ENCODE measurements at places on chromosomes 11 and 22.
A peak's percentile ranks its signal among the peaks of the same experiment; 100 is the strongest.

DNA sequence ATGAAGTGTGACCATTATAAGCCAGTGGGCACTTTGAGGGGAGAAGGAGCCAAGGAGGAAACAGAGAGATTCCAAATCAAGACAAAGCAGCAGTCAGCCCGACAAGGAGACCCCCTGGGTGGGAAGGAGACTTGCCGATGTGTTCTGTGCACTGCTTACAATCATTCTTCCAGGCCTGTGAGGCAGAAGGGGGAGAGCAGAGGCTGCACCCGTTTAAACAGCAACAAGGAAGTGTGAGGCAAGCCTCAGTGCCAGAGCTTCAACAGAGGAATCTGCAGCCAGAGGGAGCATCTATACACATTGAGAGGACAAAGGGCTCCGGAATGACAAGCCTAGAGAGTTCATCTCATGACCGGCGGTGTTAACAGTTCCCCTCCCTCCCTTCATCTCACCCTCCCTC lies 121.1 kb downstream of the NXPE2 start:
- no peak for DNase-seq

- no peak for DNase-seq
These were observed 5.7 kb upstream of the APOBEC3A start for GRCh38 chr22:38951734-38952133.

- DNase-seq = no peak
These were observed 25.3 kb upstream of the DDX17 start for GRCh38 chr22:38531251-38531938.

- DNase-seq = no peak
These were observed 155.7 kb downstream of the RRAS2 start for GRCh38 chr11:14203321-14203720.

DNA sequence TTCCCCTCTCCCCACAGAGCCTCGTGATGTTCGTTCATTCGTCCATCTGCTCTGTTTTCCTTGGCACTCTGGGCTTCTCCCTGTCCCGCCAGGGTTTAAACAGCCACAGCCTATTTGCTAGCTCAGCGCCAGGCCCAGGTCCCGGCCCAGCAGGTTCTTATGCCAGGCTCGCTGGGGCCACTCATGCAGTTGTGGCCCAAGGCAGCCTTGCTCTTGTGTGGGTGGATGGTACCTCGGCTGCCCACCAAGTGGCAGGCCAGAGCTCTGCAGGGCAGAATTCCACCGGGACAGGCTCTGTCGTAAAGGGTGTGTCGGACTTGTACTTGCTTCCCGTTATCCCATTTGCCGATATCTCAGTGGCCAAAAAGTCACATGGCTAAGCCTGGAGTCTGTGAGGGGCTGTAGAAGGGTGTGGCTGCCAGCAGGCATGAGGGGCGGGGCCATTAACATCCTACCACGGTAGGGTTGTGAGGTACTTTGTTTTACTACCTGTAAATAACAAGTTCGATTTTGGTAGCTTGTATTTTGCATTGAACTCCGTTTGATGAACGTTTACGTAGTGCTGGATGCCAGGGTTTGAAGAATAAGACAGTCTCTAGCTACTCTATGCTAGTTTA lies 7.9 kb downstream of the FAM118A start:
- DNase-seq = peak; percentile 72

DNA sequence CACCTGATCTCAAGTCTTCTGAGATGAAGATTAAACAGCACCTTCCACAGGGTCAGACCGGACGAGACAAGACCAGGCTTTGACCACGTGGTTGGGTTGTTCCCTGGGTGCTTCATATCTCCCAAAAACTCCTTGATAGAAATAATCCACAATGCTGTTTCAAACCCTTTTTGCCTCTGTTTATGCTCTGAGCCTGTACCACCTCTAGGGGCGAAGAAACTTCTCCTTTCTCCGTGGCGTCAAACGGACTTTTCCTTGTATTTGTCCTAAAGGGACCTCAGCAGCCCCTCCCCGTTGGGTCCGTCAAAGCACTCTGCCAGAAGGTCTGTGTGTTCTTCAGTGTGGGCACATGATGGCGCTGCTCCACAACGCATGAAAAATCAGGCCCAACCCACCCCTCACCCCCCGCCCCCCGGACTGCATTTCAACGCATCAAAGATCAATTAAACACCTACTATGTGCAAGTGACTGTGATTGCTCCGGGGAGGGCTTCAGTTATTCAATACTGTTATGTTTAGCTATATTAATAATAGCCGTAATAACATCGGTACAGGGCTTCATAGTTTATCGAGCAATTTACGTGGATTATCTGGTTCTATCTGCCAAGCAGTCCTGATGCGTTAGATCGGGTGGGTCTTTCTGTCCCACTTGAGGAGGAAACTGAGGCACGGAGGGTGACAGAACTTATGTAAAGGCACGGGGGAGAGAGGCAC lies 17.3 kb upstream of the EIF3D start:
- peak; percentile 75 for DNase-seq

- DNase-seq = no peak
These were observed 22.9 kb downstream of the RPUSD4 start for GRCh38 chr11:126188332-126189108.

- DNase-seq = peak; percentile 6
These were observed 14.2 kb upstream of the UVRAG start for GRCh38 chr11:75800728-75801361.

DNA sequence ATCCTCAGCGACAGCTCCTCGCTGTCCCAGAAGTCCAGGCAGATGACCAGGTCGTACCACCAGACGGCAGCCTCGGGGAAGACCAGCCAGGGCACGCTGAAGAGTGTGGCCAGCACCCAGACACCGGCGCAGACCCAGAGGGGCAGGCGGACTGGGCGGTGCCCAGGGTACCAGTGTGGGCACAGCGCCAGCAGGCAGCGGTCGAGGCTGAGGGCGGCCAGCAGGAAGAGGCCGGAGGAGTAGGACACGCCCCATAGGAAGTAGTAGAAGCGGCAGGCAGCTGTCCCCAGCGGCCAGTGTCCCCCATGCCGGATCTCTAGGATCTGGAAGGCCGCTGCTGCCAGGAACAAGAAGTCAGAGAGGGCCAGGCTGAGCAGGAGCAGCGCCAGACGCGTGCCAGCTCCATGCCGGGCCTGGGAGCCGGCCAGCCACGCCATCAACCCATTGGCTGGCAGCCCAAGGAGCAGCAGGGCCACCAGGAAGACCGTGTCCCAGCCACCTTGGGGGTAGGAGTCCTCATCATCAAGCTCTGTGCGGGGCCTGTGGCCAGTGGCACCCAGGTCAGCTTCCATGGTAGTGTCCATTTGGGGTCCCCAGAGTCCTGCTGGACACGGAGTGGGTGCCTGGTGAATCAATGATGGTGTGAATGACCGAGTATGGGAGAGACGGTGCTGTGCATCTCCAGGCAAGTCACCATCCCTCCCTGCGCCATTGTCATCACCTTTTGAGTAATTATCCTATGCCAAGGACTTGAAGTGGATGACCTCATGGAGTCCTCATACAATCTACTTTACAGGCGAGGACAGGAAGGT lies at the start of gene GPR152:
Gene GPR152, minus strand, starts transcription at position 589 of the 812 bp plus-strand sequence. Its CDS starts 5 bp downstream, at position 584.
- no peak for DNase-seq

DNA sequence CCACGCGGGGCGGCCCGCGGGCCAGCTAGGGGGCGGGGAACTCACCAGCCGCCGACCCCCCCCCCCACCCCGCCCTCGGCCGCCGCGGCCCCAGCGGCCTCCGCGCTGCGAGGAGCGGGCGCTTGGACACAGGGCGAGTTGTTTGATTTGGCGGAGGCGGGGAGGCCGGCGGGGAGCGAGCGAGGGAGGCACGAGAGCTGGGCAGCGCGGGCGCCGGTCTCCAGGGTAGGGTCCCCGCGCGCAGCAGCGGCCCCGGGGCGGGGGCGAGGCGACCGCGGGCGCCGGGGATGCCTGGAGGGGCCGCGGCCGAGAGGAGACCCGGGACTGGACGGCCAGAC lies 64.4 kb downstream of the NAV2 start:
- peak; percentile 73 for DNase-seq

DNA sequence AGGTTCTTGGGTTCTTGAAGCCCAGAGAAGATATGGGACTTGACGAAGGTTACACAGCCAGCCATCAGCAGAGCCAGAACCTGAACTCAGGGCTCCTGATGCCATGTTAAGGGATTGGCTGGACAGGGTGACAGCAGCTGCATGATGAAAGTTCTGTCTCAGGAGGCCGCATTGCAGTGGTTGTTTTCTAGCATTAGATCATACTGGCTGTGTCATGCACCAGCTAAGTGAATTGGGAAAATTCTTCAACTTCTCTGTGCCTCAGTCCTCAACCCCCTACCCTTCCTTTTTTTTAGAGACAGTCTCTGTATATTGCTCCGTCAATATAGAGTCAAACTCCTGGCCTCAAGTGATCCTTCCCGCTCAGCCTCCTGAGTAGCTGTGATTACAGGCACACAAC lies 5.4 kb upstream of the LTBP3 start:
- DNase-seq = no peak

- DNase-seq = no peak
These were observed 101.7 kb upstream of the PRR5 start for GRCh38 chr22:44600207-44600785.

DNA sequence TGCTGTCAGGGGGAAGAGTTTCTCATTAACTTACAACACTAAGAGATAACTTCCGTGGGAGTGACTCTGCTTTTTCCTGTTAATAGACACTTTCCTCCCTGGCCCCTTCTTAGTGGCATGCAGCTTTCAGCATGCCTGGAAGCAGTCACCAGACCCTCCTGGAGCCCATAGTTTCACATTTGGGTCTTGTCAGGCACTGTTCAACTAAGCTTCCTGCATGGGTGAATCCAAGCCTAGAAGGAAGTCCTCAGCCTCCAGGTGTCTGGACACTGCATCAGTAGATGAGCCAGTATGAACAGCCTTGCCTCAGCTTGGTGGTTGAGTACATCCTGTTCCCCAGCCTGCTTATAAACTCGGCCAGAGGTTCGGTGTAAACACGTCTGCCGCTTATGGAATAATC lies 68.1 kb downstream of the PPP6R3 start:
- no peak for DNase-seq

GRCh38 chr11:17256512-17256911 lies 20.0 kb upstream of the NUCB2 start:
- peak; percentile 68 for DNase-seq

GRCh38 chr22:40334899-40335298 lies 11.4 kb upstream of the ADSL start:
- DNase-seq = no peak

DNA sequence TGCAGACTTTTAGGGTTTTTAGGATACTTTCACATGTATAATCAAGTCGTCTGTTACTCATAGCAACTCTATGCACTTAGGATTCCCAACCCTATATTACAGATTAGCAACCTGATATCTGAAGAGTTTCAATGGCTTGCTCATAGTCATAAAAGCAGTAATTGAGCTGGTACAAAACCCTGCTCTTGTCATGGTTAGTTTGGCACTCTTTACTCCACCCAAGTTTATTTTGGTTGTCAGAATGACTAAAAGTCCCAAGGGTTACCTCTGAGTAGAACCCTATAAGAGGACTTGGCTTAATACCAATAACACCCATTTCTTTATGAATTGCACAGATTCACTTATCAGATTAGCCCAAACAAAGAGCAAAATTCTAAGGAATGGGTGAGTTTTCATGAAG lies 550.6 kb downstream of the SOX6 start:
- DNase-seq = no peak

GRCh38 chr11:104645261-104646222 lies 252.7 kb downstream of the CASP12 start:
- DNase-seq = no peak

- DNase-seq = peak; percentile 80
These were observed 124.3 kb downstream of the TRIM29 start for GRCh38 chr11:120013325-120014250.

GRCh38 chr11:15769203-15769602 lies 587.1 kb downstream of the SOX6 start:
- DNase-seq = no peak

GRCh38 chr11:61488651-61489291 lies 19.8 kb upstream of the LRRC10B start:
- DNase-seq = peak; percentile 57

- DNase-seq = no peak
These were observed 47.5 kb downstream of the SC5D start for GRCh38 chr11:121340032-121340580.

- DNase-seq = no peak
These were observed 1114.1 kb downstream of the BRD1 start for GRCh38 chr22:48713272-48714205.

DNA sequence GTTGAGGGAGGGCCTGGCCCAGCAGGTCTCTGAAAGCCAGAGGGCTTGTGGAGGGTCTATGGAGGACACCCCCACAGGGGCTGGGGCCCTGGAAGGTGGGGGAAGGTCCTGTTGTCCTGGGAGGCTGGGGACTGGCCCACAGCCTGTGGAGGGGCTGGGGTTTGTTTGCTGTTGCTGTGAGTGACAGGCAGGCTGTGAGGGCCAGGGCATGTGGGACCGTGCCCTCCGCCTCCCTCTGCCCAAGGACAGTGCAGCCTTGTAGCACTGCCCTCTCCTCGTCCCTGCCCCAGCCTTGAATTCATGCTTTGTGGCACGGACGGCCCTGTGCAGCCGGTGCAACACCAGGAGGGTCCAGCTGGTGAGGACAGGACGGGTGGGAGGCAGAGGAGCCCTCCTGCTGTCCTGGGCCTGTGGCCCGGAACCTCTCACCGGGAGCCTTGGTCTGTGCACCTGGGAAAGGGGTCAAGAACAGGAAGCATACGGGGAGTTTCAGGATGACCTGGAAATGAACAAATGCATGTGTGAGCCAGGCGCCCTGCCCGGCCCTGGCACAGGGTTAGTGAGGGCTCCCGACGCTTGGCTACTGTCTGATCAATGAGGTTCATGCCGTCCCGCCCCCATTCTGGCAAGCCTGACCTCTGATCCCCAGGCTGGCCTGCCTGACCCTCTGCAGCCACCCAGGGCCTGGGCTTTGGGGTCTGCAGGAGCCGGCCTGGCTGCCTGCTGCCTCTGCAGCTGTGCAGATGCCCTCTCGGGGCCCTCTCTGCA lies 37.4 kb upstream of the PRODH start:
- DNase-seq = no peak

GRCh38 chr11:24064309-24064903 lies 432.4 kb upstream of the LUZP2 start:
- peak; percentile 9 for DNase-seq

GRCh38 chr11:6563121-6563619 lies 40.2 kb downstream of the RRP8 start:
- DNase-seq = no peak

- DNase-seq = no peak
These were observed 8.8 kb upstream of the OR9I1 start for GRCh38 chr11:58134151-58134550.

DNA sequence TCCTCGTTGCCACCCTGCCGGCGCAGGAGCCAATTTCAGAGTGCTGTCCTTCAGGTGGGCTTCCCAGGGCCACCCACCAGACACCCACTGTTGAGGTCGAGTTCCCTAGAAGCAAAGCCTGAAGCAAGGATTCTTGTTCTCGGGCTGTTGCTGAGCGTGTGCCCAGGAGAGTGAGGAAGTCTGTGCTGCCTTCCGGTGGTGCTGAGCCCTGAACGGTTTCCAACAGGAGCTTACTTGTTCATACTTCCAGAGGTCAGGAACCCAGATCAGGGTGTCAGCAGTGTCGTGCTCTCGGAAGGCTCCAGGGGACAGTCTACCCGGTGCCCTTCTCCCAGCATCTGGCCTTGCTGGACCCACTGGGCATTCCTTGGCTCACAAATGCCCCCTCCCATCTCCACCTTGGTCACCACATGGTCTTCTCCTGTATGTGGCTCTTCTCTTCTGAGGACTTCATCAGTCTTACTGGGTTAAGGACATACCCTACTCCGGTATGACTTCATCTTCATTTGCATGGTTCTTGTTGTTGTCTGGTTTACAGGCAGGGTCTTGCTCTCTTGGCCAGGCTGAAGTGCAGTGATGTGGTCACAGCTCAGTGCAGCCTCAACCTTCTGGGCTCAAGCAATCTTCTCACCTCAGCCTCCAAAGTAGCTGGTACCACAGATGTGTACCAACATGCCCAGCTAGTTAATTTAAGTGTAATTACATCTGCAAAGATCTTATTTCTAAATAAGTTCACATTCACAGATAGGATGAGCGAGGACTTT lies 11.2 kb downstream of the SLC25A1 start:
- DNase-seq = no peak

- no peak for DNase-seq
These were observed 139.3 kb downstream of the FAM76B start for GRCh38 chr11:95650276-95650675.

All from AG20443 (cell line).